Right renal pelvis (tissue), 4 donors: ENCODE measurements at places on chromosomes 1 and 21. TPM values are rescaled to one million over a fixed set of nuclear protein-coding genes. Genes with fewer than 3 reads are reported as not detected.

Gene LCE1E
- polyA plus RNA-seq = not detected

- no peak for DNase-seq
Observed at GRCh38 chr1:59194621-59195020, 102.3 kb upstream of the FGGY start.

Gene LRRC7
- polyA plus RNA-seq = 6.2 TPM

GRCh38 chr1:166170075-166170474, 3.3 kb upstream of the FAM78B start:
- no peak for DNase-seq

DNA sequence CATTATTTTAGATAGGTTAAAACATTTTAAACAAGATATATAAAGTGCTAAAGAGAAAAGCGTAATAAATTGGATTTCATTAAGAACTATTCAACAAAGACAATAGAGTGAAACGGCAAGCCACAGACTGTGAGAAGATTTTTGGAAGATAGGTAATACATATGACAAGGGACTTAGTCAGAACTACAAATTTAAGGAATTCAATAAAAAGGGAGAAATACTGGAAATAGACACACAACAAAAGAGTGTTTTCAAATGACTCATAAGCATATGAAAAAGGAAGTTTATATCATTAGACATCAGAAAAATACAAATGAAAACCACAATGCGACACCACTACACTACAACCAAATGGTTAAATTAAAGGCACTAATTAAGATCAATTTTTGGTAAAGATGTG, 90.5 kb downstream of the GDAP2 start:
- no peak for DNase-seq

Gene GJA9
- 0.37 TPM for polyA plus RNA-seq

DNA sequence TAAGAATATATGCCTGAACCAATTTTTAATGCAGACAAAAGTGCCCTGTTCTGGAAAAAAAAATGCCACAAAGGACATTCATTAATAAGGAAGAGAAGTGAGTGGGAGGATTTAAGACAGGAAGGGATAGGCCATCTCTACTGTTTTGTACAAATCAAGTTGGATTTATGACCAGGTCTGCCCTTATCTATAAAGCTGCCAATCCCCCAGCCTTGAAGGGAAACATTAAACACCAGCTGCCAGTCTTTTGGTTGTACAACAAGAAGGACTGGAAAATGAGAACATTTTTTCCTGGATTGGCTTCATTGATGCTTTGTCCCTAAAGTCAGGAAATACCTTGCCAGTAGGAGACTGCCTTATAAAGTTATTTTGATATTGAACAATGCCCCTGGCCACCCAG, 444.0 kb downstream of the NPHP4 start:
- DNase-seq = peak; percentile 5

Gene ADAM30
- not detected for polyA plus RNA-seq

- no peak for DNase-seq
Observed at GRCh38 chr1:219559899-219560298, 53.0 kb downstream of the ZC3H11B start.

Gene LINGO4
- polyA plus RNA-seq = not detected

Gene COL16A1
- polyA plus RNA-seq = 52.8 TPM

GRCh38 chr1:210951279-210951678, 182.7 kb downstream of the KCNH1 start:
- DNase-seq = no peak
